Bronchial epithelial cell (primary cell): ENCODE measurements at places on chromosomes 6 and 20.

DNA sequence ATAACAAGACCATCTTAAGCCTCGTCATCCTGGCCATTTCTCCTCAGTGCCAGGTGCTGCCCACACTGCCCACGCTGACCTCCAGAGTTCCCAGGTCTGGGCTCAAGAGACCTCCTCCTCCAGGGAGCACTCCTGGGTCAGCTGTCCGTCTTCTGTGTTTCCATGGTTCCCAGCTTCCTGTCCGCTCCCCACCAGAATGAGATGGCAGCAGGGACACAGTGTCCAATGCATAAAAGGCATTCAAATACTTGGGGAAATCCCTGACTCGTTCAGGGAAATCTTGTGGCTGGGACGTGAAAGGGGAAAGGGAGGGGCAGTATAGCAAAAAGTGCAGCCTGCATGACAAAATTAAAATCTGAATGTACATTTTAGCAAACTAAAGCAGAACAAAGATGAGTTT lies 54.3 kb downstream of the SLC23A2 start:
- DNase-seq = no peak

DNA sequence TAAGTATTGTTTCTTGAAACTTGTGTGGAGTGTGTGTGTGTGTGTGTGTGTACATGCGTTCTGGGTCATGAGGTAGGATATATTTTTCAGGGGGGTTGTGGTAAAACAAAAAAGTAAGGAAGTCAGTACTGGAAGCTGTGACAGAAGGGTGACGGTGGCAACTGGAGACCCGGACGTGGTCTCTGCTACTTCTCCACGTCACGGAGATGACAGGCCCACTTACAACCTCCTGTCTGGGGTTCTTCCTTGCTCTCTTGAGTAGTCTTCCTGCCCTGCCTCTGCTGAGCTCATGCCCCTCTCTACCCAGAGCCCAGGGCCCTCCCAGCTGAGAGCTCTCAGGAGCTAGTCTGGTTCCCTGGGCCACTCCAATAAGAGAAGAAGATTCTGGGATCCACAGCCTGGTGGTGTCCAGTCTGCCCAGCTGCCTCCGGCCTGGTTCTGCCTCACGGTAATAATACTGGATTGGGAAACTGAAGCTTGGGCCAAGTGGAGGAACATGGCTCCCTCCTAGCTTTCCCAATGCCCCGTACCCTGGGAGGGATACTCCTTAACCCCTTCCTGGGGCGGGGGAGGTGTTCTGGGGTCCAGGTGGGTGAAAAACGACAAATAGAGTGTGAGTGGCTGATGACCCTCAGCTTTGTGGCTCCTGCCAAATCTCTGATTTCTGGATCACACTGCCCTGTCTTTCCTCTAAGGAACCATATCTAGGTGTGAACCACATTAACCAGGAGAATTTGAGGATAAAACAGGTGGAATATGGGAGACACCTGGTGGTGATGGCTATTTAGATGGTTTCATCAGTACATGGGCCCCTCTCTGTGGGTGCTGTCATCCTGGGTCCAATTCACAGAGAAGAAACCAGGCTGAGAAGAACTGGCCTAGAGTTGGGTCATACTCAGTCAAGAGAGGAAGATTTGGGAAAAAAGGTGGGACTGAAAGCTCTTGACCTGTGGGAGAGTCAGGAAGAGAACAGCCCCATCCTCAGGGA lies 27.2 kb downstream of the VEGFA start:
- DNase-seq = no peak

GRCh38 chr6:138187156-138187555 lies 25.4 kb downstream of the ARFGEF3 start:
- DNase-seq = no peak

DNA sequence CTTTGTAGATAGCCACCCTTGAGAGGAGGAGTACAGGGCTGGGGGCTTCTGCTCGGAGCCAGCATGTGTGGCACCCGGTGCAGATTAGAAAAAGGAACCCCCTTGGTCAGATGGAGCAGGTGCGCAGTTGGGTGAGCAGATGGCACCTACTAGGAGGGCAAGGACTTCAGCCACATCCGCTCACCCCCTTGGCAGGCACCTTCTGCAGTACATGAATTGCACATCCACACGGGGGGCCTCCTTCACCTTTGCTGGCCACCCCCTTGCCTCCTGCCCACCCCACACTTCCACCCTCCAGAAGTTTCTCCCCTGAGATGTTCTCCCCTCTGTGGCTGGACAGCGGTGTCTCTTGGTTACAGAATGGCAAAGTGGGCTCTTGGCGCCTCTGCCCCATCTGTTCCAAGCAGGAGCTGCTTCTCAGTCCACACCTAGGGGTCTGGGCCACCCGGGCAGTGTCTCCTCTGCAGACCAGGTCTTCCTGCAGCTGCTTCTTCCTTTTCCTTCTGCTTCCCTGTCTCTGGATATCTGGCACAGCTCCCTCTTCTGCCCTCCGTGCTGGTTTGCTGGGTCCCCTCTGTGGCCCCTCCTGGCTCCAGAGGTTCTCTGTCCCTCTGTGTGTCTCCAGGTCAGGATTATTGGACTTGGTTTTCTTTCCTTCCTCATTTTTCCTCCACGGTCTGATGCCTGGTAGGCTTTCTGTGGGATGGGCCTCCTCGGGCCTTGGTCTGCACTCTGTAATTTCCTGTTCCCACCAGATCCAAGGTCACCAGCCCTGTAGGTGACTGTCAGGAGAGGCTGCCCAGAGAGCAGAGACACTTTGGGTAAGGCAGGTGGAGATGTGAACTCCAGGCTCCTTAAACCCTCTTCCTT lies 4.1 kb downstream of the MDFI start:
- DNase-seq = no peak

GRCh38 chr6:87251225-87251624 lies 71.2 kb upstream of the SMIM8 start:
- DNase-seq = no peak

GRCh38 chr6:110055387-110055735 lies 77.2 kb downstream of the GPR6 start:
- no peak for DNase-seq

DNA sequence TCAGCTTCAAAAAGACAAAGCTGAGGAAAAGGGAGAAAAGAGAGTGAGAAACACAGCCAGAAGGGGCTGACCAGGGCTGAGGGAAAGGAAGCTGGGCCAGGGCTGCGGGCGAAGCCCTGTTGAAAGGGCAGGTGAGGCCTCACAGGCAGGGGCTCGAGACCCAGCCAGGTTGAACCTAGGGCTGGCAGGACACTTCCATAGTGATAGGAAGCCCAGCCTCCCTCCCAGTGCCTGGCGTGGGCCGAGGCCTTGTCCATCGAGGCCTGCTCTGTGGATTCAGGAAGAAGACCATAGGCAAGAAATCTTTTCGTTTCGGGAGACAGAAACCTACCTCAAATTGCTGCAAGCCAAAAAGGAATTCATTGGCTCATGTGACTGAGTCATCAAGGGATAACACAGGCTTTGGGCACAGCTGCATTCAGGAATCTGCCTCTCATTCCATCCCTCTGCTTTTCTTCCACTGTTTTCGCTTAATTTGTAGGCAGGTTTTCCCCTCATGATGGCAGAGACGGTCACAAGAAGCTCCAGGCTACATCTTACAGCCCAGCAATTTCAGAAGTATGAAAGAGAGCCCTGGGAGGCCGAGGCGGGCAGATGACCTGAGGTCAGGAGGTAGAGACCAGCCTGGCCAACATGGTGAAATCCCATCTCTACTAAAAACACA lies 311.1 kb upstream of the SULF2 start:
- no peak for DNase-seq
